ENCODE measurements at places on chromosomes 7 and 10.

- no peak for DNase-seq
These were observed 214.2 kb downstream of the ZNF248 start for GRCh38 chr10:37643187-37643586.

GRCh38 chr10:19003341-19003740 lies 45.3 kb upstream of the MALRD1 start:
- DNase-seq: no peak

GRCh38 chr10:22682237-22683139 lies 31.9 kb downstream of the PIP4K2A start:
- DNase-seq: no peak

DNA sequence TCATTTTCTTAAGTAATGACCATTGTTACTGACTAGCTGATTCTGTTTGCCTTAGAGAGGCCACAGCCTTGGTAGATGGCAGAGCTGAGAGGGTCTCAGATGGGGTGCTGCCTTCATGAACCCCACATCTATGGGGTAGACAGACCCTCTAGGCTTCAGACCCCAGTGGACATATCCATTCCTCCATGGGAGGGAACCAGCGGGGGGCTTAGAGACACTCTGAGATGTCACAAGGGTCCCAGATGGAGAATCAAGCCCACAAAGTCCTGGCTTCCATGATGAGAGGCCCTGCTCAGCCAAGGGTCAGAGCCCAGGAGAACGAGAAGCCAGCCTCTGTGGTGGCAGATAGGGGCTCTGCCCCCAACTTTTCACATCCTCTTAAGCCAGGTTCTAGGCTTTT lies 408.6 kb downstream of the TCERG1L start:
- DNase-seq: no peak

GRCh38 chr7:44050915-44051560 lies 6.5 kb downstream of the DBNL start:
- DNase-seq: no peak

GRCh38 chr7:74452748-74453321 lies 871 bp upstream of the GTF2IRD1 start:
- DNase-seq: no peak

DNA sequence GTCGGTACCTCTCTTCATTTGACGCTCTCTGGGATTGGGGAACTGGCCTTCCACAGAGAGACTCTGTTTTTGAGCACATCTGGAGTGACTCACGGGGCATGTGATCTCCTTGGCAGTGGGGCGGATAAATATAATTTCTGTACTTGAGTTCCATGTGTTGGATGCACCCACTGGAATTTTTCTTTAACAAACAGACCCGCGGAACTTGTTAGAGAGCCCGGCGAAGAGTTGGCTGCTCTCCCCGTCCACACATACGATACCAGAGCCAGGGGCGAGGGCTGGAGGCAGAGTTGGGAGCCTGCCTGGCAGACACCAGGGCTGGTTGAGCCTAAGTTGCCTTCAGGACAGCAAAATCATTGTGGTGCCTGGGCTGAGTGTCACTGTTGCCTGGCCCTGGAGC lies at the start of gene FAM180A:
TSS of gene FAM180A (minus strand) at position 44 of the 400 bp plus-strand sequence. CDS start 233 bp downstream, outside the sequence.
- no peak for DNase-seq

GRCh38 chr7:105345725-105346124 lies 43.0 kb downstream of the SRPK2 start:
- no peak for DNase-seq

- no peak for DNase-seq
These were observed 183.5 kb upstream of the INHBA start for GRCh38 chr7:41886262-41886900.

- no peak for DNase-seq
These were observed 223.6 kb upstream of the SEMA3E start for GRCh38 chr7:83872501-83872900.

- no peak for DNase-seq
These were observed 20.8 kb downstream of the RALA start for GRCh38 chr7:39644170-39644569.

DNA sequence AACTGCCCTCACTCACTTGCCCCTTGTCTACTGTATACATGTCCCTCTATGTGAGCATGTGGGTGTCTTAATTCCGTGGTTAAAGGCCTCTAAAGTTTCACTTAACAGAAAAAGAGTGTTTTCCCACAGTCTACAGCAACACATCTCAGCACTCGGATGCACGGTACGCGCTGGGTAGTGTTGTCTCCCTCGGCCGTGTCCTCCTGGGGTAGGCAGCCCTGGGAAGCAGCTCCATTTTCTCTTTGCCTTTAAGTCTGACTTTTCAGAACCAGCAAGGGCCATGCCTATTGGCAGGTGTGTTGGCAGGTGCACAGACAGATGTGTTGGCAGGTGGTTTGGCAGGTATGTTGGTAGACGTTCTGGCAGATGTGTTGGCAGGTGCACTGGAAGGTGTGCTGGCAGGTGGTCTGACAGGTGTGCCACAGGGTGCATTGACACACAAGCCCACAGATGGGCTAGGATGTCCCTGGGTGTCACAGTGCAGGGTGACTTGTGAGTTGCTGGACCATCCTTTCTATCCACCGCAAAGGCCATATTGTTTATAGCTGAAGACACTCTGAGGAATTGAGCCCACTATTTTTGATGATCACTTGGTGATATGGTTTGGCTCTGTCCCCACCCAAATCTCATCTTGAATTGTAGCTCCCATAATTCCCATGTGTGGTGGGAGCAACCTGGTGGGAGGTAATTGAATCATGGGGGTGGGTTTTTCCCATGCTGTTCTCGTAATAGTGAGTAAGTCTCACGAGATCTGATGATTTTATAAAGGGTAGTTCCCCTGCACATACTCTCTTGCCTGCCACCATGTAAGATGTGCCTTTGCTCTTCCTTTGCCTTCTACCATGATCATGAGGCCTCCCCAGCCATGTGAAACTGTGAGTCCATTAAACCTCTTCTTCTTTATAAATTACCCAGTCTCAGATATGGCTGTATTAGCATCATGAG lies 296.9 kb downstream of the TNS3 start:
- no peak for DNase-seq

DNA sequence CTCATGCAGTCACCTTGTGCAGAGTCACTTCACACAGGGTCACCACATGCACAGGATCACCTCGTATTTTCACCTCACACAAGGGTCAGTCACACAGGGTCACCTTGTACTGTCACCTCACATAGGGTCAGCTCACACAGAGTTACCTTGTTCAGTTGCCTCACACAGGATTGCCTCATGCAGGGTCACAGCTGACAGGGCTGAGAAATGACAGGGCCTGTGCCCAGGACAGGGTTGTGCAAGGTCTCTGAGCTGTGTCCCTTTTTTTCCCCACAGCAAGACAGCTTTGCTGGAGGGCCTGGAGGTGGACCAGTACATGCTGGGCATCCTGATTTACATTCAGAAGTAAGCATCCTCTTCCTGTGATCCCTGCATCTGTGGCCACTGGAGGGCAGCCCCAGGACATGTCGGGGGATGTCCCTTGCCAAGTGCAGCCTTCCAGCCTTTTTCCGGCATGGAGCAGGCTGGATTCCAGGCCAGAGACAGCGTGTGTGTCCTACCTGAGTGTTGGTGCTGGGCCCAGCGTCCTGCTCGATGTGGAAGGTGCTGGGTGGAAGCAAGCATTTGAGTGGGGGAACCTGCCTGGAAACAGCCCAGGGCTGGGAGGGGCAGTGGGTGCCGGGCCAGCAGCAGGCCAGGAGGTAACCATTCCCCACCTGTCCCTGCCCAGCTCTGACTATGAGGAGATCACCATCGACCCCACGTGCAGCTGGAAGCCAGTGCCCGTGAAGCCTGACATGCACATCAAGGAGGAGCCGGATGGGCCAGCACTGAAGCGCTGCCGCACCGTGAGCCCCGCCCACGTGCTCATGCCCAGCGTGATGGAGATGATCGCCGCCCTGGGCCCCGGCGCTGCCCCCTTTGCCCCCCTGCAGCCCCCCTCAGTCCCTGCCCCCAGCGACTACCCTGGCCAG lies 16.3 kb downstream of the ZMIZ2 start:
- no peak for DNase-seq

DNA sequence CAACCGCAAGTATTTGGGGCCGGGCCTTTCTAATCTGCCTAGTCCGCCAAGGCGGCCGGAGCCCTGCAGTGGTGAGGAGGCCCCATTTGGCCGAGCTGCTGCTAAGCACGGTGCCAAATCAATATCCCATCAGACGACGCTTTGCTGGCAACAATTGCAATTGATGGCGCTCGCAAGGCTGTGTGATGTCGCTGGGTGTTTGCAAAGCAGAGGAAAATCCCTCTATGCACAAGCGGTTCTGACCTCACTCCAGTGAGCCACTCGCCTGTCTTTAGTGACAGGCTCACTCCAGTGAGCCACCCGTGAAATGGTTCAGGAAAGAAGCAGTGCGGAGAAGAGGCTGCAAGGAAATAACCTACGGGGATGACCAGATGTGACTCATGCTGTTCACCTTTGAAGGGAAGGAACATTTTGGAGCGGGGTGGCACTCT lies 18.3 kb upstream of the PDE1C start:
- no peak for DNase-seq

DNA sequence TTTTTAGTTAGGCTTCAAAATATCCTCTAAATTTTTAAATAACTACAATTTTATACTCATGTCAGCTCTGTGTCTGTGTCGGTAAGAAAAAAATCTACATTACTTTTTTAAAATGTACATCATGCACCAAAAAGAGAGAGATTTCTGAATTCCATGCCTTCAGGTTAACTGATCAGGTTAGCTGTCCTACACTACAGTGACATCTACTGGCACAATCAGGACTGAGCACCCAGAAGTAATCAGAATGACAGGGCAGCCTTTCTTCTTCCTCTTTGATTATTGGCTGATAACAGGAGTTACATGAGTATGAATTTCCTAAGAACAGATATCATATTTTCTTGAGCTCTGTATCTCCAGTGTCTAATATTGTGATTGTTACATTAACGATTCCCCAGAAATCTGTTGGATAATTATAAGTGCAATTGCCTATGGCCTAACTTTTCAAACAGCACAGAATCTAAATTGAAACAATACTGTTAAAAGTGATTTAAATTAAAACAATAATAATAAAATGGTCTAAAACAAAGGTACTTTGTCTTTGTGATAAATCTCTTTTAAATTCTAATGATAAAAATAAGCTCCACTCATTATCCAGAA lies 41.8 kb upstream of the HYCC1 start:
- DNase-seq: peak; percentile 26

DNA sequence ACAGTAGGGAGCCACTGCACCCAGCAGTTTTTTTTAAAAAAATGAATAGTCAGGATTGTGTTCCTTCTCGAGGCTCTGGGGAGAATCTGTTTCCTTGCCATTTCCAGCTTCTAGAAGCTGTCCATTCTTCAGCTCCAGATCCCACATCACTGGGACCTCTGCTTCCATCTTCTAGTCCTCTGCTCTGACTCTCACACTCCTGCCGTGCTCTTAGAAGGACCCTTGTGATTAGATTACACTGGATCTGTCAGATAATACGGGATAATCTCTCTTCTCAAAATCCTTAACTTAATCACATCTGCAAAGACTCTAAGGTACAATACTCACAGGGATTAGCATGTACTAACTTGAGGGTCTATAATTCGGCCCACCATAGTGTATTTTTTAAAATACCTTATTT lies 158.9 kb upstream of the SP4 start:
- no peak for DNase-seq

GRCh38 chr7:22853674-22854157 lies 31.1 kb upstream of the TOMM7 start:
- DNase-seq: peak; percentile 20

- DNase-seq: no peak
These were observed 117.2 kb downstream of the PIP4K2A start for GRCh38 chr10:22597138-22597537.

DNA sequence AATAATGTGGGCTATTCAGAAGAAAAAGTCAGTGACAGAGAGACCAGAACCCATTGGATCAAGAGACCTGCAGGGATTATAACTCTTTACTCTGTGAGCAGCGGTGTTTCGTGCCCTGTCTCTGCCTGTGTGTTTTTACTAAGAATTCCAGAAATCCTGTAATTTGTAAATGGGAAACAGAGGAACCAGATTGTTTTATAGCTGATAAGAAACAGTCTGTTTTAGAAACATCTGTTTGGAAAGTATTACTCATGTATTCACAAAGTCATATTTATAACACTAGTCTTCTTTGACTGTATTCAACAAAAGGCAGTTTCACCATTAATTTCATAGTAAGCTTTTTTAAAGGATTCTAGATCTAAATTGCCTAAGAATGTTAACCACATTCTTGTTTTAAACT lies 30.0 kb upstream of the VDAC2 start:
- DNase-seq: no peak

- no peak for DNase-seq
These were observed 182.4 kb downstream of the TPK1 start for GRCh38 chr7:144653449-144653848.

GRCh38 chr10:72470666-72471065 lies 115.9 kb upstream of the DNAJB12 start:
- no peak for DNase-seq

DNA sequence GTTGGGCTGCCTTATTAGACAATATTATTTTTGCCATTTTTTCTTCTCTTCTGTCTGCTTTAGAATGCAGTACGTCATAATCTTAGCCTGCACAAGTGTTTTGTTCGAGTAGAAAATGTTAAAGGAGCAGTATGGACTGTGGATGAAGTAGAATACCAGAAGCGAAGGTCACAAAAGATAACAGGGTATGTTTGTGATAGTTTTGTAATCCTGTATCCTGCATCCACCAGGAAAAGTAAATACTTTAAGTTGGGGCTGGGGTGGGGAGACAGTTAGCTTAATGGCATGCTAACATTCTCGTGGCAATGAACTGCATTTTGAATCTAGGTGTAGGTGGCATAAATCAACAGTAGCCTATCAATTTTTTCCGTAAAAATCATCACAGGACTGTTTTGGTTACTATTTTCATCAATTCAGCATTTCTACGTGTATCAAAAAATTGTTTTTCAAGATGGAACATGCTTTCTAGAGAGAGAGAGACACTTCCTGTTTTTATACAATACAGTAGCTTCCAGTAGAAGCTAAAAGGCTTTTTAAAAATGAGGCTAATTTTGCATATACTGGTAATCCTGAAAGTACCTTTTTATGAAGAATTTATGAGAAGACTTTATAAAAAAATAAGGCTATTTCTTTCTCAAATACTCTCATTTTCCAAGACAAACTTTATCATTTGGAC lies 247.5 kb downstream of the FOXP2 start:
- DNase-seq: no peak

DNA sequence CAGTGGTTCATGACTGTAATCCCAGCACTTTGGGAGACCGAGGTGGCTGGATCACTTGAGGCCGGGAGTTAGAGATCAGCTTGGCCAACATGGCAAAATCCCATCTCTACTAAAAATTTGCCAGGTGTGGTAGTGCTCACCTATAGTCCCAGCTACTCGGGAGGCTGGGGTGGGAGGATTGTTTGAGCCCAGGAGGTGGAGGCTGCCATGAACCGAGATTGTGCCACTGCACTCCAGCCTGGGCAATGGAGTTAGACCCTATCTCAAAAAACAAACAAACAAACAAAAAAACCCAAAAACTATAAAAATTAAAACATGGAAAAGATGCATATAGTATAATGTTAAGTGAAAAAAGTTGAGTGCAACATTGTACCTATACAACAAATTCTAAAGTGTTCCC lies 81.4 kb downstream of the AKR1D1 start:
- DNase-seq: no peak

- no peak for DNase-seq
These were observed 437.5 kb downstream of the CALN1 start for GRCh38 chr7:71974611-71975010.

All from stimulated activated CD4-positive, alpha-beta T cell treated with anti-CD3 and anti-CD28 coated beads, Interleukin-12 subunit alpha, Interleukin-12 subunit beta, amount 100 ng/mL, for 48 hours (primary cell).